ENCODE measurements at places on chromosomes 3 and 15.

- no peak for DNase-seq
These were observed 190.3 kb downstream of the MCTP2 start for GRCh38 chr15:94421706-94422105.

- DNase-seq, result peak; percentile 38
These were observed 9.5 kb downstream of the COPS2 start for GRCh38 chr15:49145651-49146609.

DNA sequence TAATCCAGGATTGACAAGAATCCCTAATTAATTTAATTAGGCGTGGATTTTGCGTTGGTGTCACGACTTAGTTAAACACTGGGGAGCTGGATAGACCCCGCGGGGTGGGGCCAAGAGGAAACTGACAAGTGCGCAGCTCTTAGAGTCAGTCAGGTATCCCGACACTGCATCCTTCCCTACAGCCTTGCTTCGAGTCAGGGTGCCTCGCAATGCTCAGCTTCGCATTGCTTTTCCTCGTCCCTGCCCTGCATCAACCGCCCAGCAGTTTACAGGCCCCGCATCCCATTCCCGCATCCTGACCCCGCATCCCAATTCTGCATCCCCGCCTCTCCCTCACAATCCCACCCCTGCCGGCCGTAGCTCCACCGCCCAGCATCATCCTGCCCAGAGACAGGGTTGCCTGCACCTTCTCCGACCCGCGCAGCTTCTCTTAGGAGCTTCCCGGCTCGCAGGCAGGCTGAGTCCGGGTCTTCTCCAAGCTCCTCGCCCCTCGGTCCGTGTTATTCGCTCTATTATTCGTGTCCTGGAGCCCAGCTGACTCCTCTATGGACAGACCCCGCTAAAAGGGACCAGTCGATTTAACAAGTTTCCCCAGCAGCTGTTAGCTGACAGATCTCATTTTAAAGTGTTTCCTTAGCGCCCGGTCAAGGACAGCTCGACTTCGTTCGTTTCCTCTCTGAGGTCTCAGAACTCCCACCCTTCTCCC lies 699 bp upstream of the SHOX2 start:
- no peak for DNase-seq

- DNase-seq, result no peak
These were observed 191.1 kb downstream of the PDZRN3 start for GRCh38 chr3:73433687-73434086.

- DNase-seq, result no peak
These were observed 667.1 kb upstream of the NR2F2 start for GRCh38 chr15:95663156-95664100.

- no peak for DNase-seq
These were observed 14.9 kb downstream of the TRH start for GRCh38 chr3:129989414-129989813.

- no peak for DNase-seq
These were observed 140.4 kb downstream of the ABI3BP start for GRCh38 chr3:100852840-100853239.

DNA sequence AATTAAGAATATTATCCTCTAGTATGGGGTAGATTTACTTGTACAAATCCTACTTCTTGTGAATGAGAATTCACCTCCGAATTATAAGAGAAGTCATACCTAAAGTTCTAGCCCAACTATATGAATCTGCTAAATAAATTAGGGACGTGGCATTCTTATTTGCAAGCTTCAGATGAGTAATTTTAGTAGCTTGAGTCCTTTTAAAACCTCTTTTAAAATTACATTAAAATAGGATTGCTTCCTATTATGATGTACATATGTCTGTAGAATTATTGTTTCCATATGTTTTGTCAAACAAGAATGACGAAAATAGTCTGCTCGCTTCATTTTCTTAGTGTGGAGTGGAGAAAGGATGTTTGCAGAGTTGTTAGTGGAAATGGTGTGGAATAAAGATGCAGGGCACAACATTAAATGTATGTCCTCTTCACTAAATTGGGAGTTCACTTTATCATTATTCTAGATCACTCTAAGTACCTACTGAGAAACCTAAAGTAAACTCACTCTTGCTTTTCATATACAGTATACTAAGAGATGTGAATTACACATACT lies 59.4 kb downstream of the CMSS1 start:
- DNase-seq, result no peak

DNA sequence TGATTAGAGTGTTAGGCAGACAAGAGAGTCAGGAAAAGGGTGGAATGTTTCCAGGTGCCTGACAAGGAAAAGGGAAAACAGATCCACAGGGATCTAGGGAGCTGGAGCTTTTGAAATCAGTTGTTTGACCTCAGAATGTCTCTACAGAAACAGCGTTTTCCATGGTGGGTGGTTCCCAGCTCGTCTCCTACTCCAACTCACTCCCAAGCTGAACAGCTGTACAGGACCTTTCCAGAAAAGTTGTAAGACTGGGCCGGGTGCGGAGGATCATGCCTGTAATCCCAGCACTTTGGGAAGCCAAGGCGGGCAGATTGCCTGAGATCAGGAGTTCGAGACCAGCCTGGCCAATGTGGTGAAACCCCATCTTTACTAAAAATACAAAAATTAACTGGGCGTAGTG lies 55.7 kb upstream of the RYK start:
- DNase-seq, result no peak

- DNase-seq, result peak; percentile 3
These were observed 47.9 kb downstream of the PIK3CA start for GRCh38 chr3:179196098-179196497.

DNA sequence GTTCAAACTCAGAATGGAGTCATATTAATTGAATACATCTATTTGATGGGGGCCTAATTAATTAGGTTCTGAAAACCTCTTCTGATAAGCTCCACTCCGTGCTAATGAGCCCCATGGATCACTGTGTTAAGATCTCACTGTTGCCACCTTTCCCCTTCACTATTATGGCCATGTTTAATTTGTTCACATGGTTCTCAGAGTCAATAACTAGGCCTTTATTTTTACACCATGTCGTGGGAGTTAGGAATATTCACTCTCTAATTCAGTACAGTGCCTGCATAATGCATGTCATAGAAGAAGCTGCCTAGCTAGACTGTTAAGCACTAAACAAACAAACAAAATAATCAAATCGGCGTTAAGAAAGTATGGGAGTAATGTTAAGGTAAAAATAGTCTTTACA lies 84.9 kb downstream of the EDEM1 start:
- DNase-seq, result no peak

GRCh38 chr3:25555695-25556437 lies 108.8 kb downstream of the TOP2B start:
- DNase-seq, result no peak

- no peak for DNase-seq
These were observed 95.3 kb upstream of the SOX2 start for GRCh38 chr3:181616088-181617070.

GRCh38 chr3:152355744-152356665 lies 87.3 kb downstream of the MBNL1 start:
- no peak for DNase-seq

GRCh38 chr15:43901495-43901894 lies 74.7 kb downstream of the WDR76 start:
- no peak for DNase-seq

GRCh38 chr3:103499132-103499900 lies 1064.5 kb downstream of the ZPLD1 start:
- DNase-seq, result no peak

DNA sequence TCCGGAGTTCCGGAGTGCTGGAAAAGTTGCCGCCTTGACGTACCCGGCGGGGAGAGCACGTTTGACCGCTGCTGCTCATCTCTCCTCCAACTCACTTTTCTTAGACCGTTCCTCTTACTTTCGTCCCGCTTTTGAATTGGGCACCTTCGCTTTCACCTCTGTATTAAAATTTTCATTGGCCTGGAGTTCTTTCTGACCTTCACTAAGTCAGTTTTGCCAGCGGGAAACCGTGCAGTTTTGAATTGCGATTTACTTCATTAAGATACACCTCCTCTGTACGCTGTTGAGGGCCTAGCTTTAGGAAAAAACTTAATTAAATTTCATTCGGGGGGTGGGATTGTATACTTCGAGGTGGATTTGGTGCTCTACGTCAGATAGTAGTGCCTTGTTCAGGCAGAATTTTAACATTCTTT lies 1.3 kb downstream of the GMPS start:
- DNase-seq, result no peak

DNA sequence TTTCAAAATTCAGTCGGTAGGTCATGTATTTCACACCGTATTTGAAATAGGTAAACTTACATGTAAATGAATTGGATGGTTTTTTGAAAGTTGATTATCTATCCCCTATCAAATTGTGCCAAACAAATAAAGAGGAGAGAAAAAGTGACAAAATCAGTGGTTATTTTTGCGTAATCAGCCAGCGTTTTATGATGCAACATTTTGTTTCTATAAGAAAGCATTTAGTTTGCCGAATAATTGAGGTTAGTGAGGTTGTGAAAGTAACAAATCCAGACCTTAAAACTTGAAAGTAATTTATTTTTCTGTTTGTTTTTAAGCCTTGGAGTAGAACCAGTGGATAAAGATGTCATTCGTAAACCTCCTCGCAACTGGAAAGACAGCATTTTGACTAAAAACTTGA lies 29.3 kb downstream of the ASTE1 start:
- no peak for DNase-seq

DNA sequence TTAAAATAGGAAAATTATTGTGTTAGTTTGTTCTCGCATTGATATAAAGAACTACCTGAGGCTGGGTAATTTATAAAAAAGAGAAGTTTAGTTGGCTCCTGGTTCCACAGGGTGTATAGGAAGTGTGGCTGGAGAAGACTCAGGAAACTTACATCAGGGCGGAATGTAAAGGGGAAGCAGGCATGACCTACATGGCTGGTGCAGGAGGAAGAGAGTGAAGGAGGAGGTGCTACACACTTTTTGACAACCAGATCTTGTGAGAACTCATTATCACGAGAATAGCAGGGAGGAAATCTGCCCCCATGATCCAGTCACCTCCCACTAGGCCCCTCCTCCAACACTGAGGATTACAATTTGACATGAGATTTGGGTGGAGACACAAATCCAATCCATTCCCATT lies 490.7 kb downstream of the RBMS3 start:
- no peak for DNase-seq

GRCh38 chr15:80977627-80978036 lies 12.0 kb downstream of the MESD start:
- DNase-seq, result peak; percentile 65

DNA sequence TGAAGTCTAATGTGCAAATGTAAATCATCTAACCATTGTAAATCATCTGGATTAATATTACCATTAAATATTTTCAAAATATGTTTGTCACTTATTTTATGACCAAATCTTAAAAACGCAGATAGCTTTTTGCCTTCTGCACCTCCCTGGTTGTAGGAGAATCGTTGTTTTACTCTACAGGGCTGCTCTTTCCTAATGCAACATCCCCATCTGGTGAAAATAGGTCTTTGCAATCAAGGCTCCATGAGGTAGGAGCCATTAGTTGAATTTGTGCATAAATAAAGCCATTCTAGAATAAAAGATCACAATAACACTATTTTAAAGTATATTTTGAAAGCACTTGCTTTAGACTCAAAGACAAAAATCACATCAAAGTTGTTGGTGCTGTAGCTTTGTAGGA lies 535.6 kb upstream of the AGTR1 start:
- no peak for DNase-seq

DNA sequence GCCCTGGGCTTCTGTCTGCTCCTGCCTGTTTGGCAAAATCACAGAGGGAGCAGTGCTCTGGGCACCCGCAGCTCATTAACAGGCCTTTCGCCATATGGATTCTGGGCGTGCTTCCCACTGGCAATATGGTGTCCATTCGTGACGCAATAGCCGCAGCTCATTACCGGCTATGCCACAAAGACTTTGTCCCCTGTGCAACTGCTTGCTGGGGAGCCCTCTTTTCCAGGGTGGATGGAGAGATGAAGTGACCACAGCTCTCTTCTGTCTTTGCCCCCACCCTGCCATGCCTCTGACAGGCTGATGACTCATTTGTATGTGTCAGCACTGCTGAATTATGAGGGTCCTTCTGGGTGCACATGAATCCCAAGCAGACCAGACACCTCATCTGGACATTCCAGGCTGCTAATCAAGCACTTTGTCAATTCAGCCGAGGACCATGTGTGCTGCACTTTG lies 214.3 kb upstream of the FEZF2 start:
- DNase-seq, result no peak

DNA sequence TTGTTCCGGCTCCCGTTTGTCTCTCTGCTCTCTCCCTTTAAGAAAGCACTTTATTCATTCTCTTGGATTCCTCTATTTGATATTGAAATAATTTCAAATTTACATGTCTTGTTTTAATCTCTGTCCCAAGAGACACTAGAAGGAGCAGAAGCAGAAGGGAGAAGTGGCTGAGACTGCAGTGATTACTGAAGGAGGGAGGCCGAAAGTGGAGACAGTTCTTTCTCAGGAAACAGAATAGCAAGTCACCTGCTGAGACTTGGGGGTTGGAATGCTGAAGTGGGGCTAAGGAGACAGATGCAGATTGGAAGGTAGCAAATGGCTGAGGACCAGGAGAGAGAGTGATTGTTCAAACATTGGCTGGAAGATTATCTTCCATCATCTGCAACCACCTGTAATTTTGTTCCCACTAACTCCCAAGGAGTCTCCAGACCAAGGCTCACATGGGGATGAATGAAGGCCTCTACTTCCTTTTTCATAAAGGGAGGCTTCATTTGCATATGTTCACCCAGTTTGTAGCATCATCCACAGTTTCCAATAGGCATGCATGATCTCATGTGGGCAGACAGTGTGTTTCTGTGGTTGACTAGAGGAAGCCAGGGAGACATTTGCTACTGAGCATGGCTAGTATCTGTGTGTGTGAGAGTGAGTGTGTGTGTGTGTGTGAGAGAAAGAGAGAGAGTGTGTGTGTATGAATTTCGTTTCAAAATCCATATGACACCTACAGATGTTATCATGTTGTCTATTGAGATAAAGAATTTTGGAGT lies 24.0 kb downstream of the LTF start:
- no peak for DNase-seq

GRCh38 chr15:65083262-65083701 lies 6.7 kb downstream of the KBTBD13 start:
- DNase-seq, result no peak

- no peak for DNase-seq
These were observed 13.7 kb downstream of the ANXA2 start for GRCh38 chr15:60384053-60384452.
